Fibroblast of villous mesenchyme (primary cell): ENCODE measurements at places on chromosomes 12 and 14.

DNA sequence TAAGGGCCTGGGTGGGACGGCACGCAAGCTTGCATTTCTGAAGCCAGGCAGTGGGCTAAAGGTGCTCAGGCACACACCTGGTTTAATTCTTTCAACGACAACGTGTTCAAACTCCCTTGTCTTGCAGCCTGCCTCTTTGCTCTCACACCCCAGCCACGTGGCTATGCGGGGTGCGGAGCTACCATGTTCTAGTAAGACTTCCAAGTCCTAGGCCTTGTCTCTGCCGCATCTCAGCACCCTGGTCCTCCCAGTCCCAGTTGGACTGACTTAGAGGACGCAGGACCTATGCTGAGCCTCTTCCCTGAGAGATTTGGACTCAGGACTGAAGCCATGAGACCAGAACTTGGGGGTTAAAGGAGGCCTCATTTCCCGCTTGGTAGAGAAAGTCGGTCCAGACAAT is 62.2 kb downstream of the CLMN start:
- no peak for DNase-seq

DNA sequence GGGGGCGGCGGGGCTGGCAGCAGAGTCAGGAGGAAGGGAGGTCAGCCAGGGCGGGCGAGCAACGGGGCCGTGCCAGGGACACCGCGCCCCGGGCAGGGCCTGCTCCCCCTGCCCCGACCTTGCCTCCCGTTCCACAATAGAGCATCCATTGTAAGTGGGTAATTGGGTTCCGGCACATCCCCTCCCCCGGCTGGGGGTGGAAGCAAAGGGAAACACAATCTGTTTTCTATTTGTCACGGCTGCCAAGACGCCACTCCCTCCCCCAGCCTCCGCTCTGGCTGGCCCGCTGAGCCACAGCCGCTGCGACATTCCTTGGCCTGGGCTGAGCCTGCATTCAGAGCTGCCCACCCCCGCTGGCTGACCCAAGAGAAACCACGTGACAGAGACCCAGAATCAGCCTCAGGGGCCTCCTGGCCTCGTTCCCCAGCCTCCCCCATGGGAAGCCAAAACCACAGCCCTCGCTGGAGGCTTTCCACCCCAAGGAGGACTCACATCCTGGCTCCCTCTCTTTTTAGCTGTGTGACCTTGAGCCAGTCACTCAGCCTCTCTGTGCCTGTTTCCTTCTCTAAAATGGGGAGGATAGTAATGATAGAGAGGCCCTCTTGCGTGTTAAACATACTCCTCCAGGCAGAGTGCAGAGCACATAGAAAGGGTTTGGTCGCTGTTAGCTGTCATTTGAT is 117.6 kb downstream of the SCARB1 start:
- peak; percentile 87 for DNase-seq

- no peak for DNase-seq
Observed at GRCh38 chr14:21168055-21168454, 12.2 kb upstream of the OR5AU1 start.

- no peak for DNase-seq
Observed at GRCh38 chr12:98999559-98999958, 354.5 kb downstream of the APAF1 start.

- DNase-seq, result no peak
Observed at GRCh38 chr14:88089445-88089844, 84.5 kb downstream of the GPR65 start.

DNA sequence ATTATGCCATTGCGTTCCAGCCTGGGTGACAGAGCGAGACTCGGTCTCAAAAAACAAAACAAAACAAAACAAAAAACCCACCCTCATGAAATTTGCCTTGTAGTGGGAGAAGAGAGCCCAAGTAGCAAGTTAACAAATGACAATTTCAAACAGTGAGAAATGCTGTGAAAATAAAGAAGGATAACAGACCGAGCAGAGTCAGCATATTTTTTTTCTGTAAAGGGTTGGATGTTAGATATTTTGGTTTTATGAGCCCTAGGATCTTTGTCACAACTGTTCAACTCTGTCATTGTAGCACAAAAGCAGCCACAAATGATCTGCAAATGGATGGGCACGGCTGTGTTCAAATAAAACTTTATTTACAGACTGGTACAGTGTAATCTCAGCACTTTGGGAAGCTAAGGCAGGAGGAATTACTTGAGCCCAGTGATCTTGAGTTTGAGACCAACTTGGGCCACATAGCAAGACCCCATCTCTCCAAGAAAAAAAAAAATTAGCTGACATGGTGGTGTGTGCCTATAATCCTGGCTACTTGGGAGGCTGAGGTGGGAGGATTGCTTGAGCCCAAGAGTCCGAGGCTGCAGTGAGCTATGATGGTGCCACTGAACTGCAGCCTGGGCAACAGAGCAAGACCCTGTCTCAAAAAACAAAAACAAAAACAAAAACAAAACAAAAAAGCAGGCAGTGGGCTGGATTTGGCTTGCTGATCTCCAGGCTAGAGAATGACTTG is 117.1 kb downstream of the PTPN11 start:
- no peak for DNase-seq

GRCh38 chr12:93019975-93020630 is 91.0 kb upstream of the EEA1 start:
- DNase-seq, result no peak

DNA sequence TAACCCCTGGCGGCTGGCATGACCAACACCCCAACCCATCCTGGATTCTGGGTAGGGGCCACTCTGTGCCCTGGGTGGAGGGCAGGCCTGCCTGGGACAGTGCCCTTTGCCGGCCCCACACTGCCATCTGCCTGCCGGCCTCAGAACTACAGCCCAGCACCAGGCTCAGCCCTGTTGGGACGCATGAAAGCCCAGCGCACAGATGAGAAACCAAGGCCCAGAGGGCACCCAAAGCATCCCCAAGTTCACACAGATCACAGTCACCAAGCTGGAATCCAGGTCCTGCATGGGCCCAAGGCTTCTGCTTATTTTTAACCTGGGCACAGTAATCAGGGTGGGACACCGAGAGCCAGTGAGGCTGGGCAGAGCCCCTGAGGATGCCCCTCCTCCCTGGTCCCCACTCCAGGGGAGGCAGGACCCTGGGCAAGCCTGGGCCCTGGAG is 26.2 kb downstream of the RFLNA start:
- peak; percentile 39 for DNase-seq

GRCh38 chr12:104796475-104796862 is 161.6 kb downstream of the SLC41A2 start:
- DNase-seq, result no peak

GRCh38 chr14:22500525-22500924 is 88.5 kb downstream of the DAD1 start:
- no peak for DNase-seq

- DNase-seq, result no peak
Observed at GRCh38 chr14:104682107-104682593, 7.3 kb upstream of the INF2 start.

DNA sequence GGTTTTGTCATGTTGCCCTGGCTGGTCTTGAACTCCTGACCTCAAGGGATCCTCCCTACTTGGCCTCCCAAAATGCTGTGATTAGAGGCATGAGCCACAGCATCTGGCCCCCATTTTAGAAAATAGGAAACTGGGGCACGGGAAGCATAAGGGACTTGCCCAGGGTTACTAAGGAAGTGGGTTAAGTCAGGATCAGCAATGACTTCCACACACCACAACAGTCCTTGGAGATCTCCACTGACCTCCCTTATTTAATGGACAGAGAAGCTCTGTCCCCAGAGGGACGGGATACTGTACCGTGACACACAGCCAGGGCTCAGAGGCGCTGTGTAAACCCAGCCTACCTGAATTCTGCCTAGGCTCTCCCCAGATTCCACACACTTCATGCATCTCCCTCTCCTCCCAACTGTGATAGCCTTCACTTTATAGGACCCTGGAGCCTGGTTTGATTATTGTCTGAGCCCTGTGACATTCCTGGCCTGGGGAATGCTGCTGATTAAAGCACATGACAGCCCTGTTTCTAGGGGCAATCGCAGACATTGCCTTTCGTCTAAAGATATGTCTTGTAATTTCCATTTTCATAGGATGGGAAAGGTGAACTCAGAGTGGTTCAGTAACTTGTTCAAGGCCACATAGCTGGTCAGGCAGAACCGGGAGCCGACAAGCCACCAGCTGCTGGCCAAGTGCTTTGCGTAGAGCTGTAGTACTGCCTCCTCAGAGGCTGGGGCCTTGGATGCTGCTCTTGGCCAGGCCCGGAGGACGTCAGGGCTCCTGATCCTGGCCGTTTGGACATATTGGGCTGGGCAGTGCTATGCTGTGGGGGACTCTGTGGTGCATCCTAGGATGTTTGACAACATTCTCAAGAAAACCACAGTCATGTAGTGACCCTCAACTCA is 20.8 kb downstream of the SERPINA1 start:
- no peak for DNase-seq

GRCh38 chr14:33457617-33458016 is 493.3 kb downstream of the EGLN3 start:
- DNase-seq, result no peak

DNA sequence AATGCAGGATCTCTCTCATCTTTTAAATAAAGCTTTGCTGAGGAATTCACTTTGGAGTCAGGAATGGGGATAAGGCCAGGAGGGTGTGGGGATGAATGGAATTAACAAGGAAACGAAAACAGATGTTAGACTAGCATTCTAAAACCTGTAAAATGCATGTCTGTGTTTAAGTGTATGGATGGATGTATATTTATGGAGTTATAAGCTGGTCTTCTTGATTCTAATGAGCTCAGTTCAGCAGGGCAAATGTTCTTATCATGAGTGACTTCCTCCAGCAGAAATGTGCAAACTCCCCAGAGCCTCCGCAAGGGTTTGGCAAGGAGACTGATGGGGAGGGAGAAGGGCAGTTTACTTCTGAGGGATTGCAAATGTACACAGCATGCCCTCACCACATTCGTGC is 149.1 kb downstream of the NTF3 start:
- no peak for DNase-seq

- no peak for DNase-seq
Observed at GRCh38 chr12:123245678-123246077, 12.4 kb downstream of the MTRFR start.

DNA sequence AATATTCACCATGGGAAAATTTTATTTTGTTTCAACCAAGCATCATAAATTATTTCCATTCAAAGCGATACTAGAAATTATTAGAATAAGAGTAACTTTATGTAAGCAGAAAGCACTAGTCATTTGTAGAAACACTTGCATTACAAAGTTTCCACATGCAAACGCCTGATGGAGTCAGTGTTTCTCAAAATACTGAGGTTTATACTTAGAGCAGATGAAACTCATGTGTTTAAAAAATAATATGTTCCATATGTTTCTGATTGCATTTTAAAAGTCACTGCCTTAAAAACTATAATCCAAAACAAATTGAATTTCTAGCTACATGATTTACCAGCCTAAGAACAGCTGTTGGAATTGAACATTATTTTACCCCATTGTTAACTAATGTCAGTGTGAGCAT is 1246.4 kb downstream of the SLC16A7 start:
- no peak for DNase-seq

- DNase-seq, result no peak
Observed at GRCh38 chr12:40146800-40147797, 41.2 kb upstream of the SLC2A13 start.

DNA sequence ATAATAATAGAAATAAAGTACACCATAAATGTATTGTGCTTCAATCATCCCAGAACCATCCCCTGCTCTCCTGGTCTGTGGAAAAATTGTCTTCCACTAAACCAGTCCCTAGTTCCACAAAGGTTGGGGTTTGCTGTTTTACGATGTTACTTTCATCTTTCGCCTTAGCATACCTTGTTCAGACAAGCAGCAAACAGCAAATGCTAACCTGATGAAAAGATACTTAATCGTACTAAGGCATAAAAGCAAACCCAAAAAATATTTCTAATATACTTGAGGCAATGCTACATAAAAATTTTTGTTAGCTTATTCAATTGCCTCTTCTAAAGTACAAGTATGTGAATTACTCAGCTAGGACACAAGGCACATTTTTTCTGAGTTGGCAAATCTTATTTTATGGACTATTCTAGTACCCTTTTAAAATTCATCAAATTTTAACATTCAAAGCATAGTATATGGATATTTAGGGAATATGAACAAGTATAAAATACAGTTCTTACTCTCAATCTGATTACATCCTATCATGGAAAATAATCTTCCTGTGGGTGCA is 97.1 kb upstream of the PLEKHG7 start:
- DNase-seq, result no peak
